NCI-H524 treated with DMSO at 0.1 percent for 48 hours (cell line): ENCODE measurements at places on chromosomes 5 and 9.

DNA sequence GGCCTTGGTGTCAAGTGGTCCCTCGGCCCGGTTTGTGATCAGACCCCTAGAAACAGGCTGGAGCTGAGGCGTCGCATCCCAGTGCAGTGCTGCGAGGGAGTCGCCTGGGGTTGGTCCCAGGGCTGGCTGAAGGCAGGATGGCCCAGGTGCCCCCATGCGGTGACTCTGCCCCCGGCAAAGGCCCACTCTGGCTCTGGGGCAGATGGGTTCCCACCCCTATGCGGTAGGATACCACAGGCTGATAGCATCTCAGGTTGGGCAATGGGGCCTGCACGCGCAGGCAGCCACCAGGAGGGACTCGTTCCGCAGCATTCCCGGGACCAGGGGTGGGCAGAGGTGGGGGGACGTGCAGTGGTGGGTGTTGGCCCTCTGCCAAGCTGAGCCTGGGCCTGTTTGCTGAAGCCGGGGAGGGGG lies 86.0 kb downstream of the RXRA start:
- no peak for DNase-seq

GRCh38 chr9:31314241-31314640 lies 1070.2 kb upstream of the ACO1 start:
- DNase-seq = no peak

DNA sequence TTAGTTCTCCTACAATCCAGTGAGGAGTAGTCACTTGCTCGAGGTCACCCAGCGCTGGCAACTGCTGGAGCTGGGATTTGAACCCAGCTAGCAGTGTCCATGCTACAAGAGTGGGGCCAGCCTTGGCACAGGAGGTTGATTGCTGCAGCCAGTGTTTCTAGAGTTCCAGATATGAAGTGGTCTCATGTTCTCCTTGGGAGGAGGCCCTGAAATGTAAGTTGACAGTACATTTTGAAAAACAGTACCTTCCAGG lies 802 bp downstream of the CCDC107 start:
- no peak for DNase-seq

DNA sequence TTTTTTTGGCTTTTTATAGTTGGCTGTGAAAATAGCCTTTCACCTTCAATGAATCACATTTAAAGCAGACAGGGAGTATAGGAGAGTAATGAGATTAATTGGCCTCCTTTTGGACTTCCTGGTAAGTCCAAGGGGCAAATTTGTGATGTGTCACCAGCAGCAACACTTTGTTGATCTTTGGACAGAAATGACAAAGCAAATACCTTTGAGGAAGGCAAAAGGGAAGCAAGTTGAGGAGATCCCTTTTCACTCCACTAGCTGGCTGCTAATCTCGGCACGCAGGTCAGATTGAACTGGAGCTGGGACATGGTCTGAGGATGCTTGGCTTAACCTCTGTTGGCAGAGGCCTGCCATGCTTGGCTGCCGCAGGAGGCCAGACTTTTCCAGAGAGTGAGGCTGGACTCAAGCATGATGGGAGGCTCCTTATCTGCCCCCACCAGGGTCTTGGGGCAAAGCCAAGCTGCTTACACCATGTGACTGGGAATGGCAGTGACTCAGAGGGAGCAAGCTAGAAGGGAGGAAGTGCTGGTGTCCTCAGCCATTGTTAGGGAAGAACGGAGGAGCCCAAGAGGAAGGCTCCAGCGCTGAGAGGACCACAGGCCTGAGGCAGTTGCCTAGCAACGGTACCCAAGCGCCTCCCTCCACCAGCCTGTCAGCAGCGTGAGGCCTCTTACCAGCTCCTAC lies 174.5 kb upstream of the MAP1B start:
- no peak for DNase-seq
